ENCODE measurements at places on chromosomes 7 and 10. TPM values are rescaled to one million over a fixed set of nuclear protein-coding genes. Genes with fewer than 3 reads are reported as not detected.

The PALS2 gene
- 40.0 TPM for total RNA-seq

The REPIN1 gene
- total RNA-seq: 40.4 TPM

The NACAD gene
- 2.0 TPM for total RNA-seq

The FGFR2 gene
- total RNA-seq: 3.7 TPM

The CDC14C gene
- total RNA-seq: 0.06 TPM

The EMX2 gene
- not detected for total RNA-seq

The CALHM2 gene
- total RNA-seq: 0.97 TPM

The C10orf62 gene
- not detected for total RNA-seq

The EGR2 gene
- 1.1 TPM for total RNA-seq

The LOXL4 gene
- total RNA-seq: 0.27 TPM

The PDZD7 gene
- 0.21 TPM for total RNA-seq

The C7orf57 gene
- 0.06 TPM for total RNA-seq

The CREB3L2 gene
- 18.0 TPM for total RNA-seq

The SPDYE6 gene
- not detected for total RNA-seq

The APBB1IP gene
- not detected for total RNA-seq

The TMEM254 gene
- total RNA-seq: 6.9 TPM

The ASB15 gene
- total RNA-seq: not detected

The SORCS1 gene
- total RNA-seq: 0.35 TPM

The ANXA8L1 gene
- total RNA-seq: not detected

The ZNF467 gene
- 1.1 TPM for total RNA-seq

The MACC1 gene
- 0.46 TPM for total RNA-seq

The OR6B1 gene
- total RNA-seq: not detected

The SPDYE5 gene
- not detected for total RNA-seq

The DKK1 gene
- total RNA-seq: 31.2 TPM

The CRPPA gene
- not detected for total RNA-seq

The NUTM2A gene
- 0.37 TPM for total RNA-seq

The PDK4 gene
- 1.0 TPM for total RNA-seq

The CHRM2 gene
- total RNA-seq: 0.04 TPM

The ZNF425 gene
- 1.7 TPM for total RNA-seq

The RBP4 gene
- 0.56 TPM for total RNA-seq

The SAMD9 gene
- total RNA-seq: 24.0 TPM

The FGF8 gene
- total RNA-seq: not detected

The NKX1-2 gene
- total RNA-seq: 0.02 TPM

The ABCB1 gene
- 12.4 TPM for total RNA-seq

All from H4 (cell line).